ENCODE measurements at places on chromosomes 3 and 15. TPM values are rescaled to one million over a fixed set of nuclear protein-coding genes. Genes with fewer than 3 reads are reported as not detected.

DNA sequence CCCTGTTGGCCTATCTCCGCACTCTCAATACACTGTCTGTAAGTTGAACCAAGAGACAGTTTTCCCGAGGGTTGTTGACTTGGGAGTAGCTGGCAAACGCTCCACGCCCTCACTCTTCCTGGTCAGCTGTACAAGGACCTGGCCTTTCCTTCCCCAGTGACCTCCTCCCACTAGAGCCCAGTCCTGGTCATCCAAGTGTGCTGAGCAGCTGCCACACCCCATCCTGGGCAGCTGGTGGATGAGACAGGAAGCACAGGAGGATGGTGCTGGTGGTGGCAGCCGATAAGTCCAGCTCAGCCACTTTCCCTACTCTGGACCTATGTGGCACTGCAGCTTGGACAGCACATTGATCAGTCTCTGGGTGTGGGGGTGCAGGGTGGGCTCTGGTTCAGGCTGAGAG is 19.8 kb downstream of the PFKFB4 start:
- no peak for DNase-seq

The SCN11A gene
- under 0.01 TPM for total RNA-seq

DNA sequence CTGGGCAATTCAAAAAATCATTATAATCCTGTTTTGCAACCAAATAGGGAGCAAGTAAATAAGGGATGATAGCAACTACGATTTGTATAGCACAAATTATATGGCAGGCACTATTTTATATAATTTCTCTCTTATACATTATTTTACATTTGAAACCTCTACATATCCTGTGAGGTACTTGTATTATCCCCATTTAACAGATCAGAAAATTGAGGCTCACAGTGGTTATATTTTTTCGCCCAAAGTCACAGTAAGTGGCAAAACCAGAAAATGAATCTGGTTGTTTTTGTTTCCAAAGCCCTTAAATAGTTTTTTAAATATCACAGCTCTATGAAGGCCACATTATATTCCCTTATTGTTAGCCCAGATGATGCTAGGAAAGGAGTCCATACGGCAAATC is 74.3 kb downstream of the MLH1 start:
- DNase-seq, result no peak

DNA sequence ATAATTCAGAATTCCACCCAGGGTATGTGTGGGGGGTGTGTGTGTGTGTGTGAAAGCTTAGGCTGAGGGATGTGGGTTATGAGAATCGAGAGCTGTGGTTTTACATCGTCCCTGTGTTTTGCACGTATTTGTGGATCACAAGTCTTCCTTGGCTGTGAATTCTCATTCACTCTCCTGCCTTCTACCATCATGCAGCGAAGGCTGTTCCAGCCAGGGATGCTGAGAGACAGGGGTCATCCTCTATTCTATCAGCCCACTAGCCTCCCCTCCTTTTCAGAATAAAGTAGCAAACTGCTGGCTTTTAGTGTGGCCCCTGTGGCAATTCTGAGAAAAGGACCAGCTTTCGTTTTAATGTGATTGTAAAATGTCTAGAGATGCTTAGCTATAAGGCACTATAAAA is 460.6 kb upstream of the NR2F2 start:
- DNase-seq, result no peak

DNA sequence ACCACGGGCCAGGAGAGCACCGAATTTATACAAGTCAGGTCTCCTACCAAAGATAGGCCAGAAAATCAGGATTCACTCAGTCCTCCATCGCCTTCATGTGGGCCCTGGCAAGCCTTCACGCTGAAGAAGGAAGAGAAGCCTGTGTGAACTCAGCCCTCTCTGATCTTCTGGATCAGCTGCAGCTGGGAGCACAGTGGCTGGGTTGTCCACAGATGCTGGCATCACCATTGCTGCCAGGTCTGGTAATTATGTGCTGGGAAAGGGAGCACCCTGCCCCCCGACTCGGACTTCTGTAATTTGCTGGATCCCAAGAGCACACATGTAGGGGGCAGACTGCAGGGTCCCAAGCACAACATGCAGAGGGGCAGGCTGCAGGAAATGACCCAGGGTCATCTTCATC is 12.4 kb upstream of the PDE8A start:
- no peak for DNase-seq

GRCh38 chr3:159234306-159234705 is 432.5 kb downstream of the MFSD1 start:
- DNase-seq, result peak; percentile 79

The CCR9 gene
- not detected for total RNA-seq

The HHLA2 gene
- total RNA-seq, result not detected

DNA sequence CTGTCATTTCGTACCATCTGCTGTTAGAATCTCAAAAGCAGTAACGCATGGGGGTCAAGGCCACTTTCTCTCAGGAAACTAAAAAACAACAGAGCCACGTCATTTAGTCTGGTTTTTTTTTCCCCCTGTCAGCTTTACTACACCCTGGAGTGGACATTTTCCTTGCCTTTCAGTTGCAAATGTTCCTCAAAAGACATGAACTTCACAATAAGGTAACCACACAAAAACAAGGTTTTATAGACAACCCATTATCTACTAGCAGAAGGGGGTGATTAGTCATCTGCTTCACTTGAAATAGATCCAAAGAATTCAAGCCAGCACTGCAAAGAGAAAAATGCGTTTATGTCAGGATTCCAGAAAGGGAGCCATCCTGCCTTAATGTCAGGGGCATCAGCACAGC is 171.8 kb upstream of the CDIN1 start:
- DNase-seq, result peak; percentile 78

DNA sequence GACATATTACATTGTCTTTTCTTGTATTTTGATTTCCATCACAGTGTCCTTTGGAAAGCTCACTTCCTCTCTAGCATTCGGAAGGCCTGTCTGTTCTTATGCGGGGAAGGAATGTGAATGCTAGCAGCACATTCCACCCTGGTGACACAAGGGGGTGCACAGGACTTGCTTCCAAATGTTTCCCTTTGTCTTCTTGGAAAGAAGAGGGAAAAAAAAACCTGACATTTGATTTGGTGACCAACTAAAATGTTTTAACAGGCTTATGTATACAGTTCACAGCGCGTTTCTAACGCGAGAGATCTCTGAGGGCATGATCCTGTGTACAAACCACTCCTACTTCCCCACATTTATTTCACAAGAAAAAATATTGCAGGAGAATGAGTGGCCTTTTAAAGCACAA is 107.6 kb upstream of the FXR1 start:
- DNase-seq, result peak; percentile 24

The SOX2 gene
- not detected for total RNA-seq

The LINS1 gene
- 14.7 TPM for total RNA-seq

The PLA2G4D gene
- total RNA-seq, result not detected

GRCh38 chr3:61520966-61521628 is 40.3 kb upstream of the PTPRG start:
- DNase-seq, result no peak

The LRRIQ4 gene
- not detected for total RNA-seq

GRCh38 chr3:18403061-18403460 is 22.1 kb downstream of the SATB1 start:
- DNase-seq, result no peak

GRCh38 chr3:53083521-53083920 is 37.6 kb upstream of the SFMBT1 start:
- DNase-seq, result peak; percentile 15

- DNase-seq, result no peak
These were observed 508.0 kb upstream of the MDFIC2 start for GRCh38 chr3:70820397-70820796.

GRCh38 chr3:170961616-170962400 is 53.4 kb upstream of the EIF5A2 start:
- peak; percentile 67 for DNase-seq

DNA sequence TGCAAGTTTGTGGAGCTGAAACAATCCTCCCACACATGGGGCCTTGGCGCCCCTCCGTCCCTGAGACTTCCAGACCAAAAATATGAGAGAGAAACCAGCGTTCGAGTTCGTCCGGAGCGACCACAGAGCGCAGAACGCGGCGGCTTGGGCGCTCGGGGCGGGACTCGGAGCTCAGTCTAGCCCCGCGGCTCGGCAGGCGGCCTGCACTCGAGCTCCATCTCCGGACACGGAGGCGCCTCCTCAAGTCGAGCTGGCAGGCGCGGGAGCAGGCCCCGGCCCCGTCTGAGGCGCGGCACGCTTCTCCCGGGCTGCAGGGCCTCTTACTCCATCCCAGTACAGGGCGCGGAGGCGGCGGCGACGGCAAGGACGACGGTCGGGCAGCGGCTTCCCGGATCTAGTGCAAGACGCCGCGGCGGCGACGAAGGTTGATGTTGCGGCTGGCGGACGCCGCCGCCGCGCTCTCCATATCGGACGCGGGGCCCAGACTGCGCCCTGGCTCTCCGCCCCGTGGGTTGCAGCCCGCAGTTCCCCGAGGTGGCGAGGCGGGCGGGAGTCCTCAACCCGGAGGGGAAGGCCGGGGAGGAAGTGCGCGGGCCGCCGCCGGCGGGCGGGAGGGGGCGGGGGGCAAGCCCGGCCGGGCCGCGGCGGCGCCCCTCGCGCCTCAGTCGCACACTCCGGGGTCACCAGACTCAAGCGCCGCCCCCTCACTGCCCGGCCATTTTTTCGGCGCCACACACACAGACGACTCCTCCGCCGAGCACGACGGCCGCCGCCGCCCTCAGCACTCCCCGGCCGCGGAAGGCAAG is 674 bp downstream of the MSL2 start:
- peak; percentile 60 for DNase-seq

The DNAJA4 gene
- 4.3 TPM for total RNA-seq

DNA sequence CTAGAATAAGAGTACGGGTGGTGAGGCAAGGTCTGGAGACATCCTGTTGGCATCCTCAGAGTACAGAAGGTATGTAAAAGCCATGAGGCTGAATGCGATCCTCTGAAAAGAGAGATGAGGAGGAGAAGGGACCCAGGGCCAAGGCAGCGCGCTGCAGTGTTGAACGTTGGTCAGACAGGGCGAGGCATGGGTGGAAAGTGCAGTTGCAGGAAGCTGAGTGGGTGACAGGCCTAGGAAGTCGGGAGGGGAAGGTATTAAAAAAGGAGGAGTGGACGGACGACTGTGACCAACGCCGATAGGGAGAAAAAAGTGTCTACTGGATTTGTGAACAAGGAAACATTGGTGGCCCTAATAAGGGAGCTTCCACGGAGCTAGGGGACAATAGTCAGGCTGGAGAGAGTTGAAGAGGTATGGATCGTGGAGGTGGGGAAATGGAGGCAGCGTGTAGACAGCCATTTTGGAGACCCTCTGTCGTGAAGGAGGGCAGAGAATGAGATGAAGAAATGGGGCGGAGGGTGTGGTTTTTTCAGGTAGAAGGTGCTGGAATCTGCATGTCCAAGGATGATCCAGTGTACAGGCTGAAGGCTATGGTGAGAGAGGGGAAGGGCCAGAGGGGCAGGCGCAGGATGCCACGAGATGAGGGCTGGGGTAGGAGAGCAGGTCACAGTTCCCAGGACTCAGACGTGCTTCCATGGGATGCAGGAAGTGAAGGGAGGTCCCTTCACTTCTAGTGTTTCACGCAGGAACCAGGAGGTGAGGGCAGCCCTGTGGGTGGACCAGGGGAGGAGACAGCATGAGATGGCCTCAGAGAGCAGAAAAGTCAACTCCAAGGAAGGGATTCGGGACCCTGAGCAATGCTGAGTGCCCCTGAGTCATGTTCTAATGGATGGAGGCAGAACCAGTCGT is 115.9 kb downstream of the ASB7 start:
- no peak for DNase-seq

The TUSC7 gene
- total RNA-seq, result not detected

DNA sequence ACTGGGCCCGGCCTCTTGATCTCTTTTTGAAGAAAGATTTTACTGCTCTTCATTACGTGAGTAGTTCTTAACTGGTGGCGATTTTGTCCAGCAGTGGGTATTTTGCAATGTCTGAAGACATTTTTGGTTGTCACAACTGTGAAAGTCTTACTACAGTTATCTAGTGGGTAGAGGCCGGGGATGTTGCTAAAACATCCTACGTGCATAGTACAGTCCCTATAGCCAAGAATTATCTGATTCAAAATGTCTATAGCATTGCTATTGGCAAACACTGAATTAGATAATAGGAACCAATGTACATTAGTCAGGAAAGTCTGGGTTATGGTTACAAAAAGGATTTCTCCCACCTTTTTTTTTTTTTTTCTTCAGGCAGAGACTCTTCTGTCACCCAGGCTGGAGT is 38.1 kb downstream of the FOXL2 start:
- no peak for DNase-seq

DNA sequence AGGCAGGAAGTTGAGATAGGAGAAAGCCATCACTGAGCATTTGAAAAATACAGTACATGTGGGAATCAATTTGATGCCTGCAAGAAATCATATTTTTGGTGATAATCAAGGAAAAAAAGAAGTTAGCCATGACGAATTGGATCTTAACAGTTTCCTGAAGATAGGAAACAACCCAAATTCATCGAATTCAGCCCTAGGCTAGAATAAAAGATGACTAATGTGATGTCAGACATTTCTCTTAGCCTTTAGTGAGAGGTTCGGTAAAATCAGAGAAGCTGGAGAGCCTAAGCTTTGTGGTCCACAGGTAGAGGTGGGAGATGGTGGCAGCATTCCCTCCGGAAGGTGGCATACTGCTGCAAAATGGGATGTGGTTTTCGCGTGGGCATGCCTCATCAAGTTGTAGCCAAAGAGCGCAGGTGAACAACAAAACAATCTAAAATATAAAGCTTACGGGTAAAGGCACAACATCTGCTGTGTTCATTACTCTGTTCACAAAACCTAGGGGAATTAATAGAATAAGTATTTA is 144.1 kb upstream of the ALCAM start:
- DNase-seq, result no peak

The SLC24A5 gene
- total RNA-seq, result not detected

GRCh38 chr15:36609793-36610192 is 30.4 kb downstream of the CDIN1 start:
- no peak for DNase-seq

The LMOD3 gene
- not detected for total RNA-seq

- no peak for DNase-seq
These were observed 37.3 kb downstream of the NKIRAS1 start for GRCh38 chr3:23879485-23879884.

The ITIH1 gene
- total RNA-seq, result not detected

DNA sequence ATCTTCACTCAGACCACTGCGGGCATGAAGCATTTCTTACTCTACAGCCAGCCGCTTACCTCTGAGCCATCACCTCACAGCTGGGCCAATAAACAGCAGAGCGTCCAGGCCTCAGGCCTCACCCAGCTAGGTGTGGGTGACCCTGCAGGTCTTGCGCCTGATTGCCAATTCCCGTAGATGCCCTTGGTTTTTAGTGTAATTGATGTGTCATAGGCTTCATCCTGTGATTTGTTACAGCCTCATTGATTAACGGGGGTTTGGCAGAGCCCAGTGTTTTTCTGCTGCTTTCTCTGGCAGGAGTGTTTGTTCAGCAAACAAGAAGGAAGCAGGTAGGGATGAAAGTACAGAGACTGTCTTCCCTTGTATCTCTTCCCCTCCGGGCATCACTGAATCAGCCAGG is 49.6 kb upstream of the BNIP2 start:
- no peak for DNase-seq

The LRRC34 gene
- 4.3 TPM for total RNA-seq

- peak; percentile 26 for DNase-seq
These were observed 560 bp downstream of the ST6GAL1 start for GRCh38 chr3:186930641-186931531.
